RPMI7951 (cell line): ENCODE measurements at places on chromosomes 13 and 19.

GRCh38 chr13:39867807-39868206 lies 212.3 kb downstream of the COG6 start:
- DNase-seq, result no peak

GRCh38 chr13:51066091-51066831 lies 44.8 kb downstream of the C13orf42 start:
- peak; percentile 91 for DNase-seq

DNA sequence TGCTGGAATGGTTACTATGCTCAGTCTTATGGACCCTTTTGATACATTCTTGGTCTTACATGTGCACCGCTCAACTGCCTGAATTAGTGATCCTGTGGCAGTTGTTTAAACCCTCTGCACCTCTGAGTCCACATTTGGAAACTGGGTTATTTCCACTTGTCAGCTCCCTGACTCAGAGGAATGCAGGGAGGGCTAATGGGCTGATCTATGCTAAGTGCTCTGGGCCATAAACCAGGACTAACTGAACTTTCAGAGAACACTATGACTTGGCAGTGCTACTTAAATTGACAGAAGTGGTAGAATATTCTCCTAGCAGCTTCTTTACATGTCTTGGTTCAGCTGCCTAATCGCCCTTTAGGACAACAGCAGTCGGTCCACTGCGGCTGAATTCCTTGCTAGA lies 26.8 kb upstream of the MED4 start:
- no peak for DNase-seq

DNA sequence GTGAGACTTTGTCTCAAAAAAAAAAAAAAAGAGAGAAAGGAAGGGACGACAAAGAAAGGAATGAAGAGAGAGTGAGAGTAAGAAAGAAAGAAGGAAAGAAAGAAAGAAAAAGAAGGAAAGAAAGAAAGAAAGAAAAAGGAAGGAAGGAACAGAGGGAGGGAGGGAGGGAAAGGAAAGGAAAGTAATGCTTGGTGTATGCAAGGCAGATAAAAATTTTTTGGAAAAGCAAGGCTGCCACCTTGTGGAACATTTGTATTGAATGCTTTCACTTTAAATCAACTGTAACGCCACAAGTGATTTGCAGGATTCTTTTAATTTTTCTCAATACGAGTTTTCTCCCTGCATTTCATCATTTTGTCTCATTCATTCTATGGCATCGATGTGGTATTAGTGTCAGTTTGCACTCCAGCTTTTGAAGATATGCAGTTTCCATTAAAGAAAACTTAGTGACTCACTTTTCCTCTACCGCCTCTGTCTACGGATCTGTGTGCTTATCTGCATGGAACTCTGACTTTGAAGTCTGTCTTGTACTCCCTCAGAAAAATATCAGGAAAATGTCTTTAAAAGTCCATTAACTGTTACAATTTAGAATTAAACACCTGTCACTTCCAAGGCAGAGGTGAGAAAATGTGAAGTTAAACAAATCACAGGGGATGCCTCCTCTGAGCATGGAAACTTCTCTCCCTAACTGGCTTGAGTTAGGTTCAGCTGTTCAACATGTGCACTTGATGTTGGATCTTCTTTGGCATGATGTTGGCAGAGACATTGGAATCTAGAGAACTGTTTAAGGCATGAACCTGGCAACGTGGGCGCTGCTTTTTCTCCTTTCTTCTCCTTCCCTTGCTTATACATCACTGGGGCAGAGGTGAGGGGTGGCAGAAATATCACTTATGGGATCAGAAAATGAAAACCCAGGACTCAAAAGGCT lies 20.0 kb upstream of the ZDHHC20 start:
- peak; percentile 71 for DNase-seq
